ENCODE measurements at places on chromosomes 6 and 20.

DNA sequence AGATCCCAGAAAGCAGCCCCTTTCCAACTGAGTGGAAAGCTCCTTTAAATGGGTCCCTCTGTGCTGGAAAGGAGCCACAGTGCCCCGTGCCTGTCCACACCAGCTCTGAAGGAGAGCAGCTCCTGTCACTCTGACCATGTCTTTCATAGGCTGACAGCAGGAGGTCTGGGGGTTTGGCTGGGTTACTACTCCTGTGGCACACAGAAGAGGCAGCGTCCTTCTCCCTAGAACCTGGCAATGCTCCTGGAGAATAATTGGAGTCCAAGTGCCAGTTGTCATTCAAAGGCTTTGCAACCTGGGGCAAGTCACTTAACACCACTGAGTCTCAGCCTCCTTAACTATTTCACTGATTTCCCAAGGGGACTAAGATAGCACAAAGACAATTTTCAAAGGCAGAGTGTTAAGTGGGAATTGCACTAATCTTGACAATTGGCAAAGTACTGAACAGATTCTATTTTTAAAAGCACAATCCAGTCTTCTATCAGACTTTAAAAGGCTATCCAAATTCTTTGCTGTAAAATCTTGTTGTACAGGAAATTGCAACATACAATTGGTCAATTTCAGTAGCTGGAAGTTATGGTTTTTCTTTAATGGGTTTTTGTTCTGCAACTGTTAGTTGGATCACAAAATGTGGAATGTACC, 457.2 kb downstream of the KIF16B start:
- DNase-seq: no peak

GRCh38 chr6:129695373-129696027, 14.5 kb downstream of the ARHGAP18 start:
- DNase-seq: no peak

DNA sequence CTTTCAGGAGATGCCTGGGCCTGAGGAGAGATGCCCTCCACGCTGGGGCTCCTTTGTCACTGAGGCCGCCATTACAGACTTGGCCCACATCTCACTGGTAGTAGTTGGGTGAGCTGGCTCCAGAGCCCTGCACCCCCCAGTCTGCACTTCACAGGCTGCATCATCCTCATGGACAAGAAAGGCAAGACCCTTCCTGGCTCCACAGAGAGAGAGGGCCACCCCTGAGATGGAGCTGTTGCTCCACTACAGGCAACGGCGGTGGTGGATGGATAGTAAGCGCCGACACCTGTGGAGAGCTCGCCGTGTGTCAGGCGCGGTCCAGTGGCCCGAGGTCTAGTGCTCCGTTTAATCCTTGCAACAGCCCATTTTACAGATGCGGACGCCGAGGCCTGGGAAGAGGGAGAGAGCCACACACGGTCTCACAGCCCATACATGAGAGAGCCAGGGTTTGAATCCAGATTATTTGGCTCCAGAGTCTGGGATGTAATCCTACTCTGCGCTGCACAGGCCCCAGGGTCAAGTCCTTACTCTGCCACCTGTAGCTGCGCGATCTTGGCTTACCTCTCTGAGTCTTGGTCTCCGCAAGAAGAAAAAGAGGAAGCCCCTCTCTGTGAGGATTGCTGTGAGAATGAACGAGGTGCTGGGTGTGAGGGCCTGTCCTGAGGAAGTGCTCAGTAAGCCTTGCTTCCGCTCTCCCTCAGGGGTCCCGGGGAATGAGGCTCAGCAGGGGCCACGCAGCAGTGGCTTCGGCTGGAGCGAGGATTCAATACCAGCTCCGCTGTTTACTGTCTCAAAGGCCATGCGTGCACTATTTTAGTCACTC, 34.5 kb downstream of the SPDEF start:
- DNase-seq: no peak

GRCh38 chr20:2236256-2236655, 59.5 kb upstream of the TGM3 start:
- no peak for DNase-seq

GRCh38 chr6:169269180-169270076, 15.8 kb upstream of the THBS2 start:
- no peak for DNase-seq

DNA sequence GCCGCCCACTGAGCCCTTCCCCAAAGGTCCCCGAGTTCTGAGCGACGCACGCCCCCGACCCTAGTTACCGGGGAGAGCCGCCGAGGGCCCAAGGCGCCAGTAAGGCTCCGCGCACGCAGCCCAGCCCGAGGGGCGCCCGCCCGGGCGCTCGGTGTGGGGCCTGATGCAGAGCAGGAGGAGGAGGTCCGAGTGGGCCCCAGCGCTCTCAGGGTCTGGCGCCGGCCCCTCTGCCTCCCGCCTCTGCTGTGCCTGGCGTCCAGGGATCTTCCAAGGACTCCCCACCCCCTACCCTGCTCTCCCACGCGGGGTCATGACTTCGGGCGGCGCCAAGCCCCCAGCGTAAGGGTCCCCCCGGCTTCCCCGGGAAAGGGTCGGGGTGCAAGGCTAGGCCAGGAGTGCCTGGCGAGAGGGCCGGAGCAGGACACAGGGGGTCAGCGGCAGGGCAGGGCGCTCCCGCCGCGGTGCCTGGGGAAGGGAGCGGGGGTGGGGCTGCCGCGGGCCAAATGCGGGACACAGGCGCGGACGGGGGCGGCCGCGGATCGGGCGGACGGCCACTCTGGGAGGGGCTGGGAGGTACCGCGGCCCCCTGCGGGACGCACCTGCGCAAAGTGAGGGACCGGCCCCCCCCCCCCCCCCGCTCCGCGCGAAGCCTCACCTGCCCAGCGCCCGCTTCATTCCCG, 637 bp downstream of the ABHD12 start:
- DNase-seq: no peak

GRCh38 chr20:46303176-46303956, 4.9 kb downstream of the CDH22 start:
- no peak for DNase-seq

All from GM19239 (cell line).